ENCODE measurements at places on chromosomes 13 and 19.

DNA sequence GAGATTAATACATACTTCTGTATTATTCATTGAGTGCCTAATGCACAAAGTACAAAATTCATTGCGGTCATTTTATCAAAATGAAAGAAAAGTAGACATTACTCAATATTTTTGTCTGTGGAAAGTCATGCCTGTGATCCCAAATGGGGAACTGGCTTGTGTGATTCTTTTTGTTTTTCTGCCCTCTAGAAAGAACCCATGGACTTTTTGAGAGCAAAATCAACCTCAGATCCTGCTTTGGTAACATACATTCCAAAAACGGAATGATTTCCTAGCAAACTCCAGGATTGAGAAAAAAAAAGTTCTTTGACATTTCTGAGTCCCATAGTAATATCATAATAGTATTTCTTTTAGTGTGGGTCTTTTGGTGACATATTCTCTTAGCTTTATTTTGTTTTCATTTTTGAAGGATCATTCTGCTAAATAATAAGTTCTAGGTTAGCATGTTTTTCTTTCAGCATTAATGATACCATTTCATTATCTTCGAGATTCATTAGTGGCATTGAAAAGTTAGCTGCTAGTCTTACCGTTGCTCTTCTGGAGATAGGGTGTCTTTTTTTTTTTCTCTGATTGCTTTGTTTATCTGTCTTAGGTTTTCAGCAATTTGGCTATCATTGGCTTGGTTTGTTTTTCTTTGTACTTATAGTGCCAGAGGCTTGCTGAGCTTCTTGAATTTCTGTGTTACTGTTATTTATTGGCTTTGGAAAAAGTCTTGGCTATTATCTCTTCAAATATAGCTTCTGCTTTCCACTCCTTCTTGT lies 102.4 kb upstream of the CSNK1A1L start:
- no peak for DNase-seq

DNA sequence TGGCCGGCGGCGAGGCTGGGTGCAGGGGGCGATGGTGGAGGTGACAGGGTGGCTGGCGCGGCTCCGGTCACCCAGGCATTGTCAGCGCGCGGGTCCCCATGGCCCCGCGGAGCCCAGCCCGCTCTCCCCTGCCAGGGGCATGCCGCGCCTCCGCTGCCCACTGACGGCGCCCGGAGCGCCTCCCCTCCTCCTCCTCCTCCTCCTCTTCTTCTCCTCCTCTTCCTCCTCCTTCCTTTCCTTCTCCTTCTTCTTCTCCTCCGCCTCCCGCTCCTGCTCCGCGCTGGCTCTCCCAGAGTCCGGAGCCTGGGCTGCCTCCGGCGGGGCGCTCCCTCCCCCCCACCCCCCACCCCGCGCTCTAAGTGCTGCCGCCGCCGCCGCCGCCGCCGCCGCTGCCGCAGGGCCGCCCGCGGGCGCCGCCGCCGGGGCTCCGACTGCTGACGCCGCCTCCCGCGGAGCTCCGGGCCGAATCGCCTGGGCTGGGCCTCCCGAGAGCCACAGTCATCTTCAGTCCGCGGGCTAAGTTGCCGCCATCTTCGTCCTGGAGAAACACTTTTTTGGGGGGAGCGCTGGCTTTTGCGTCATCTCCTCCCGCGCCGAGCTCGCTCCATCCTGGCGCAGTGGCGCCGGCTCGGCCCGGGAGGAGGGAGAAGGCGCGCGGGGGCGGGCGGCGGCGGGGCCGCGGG lies 348.3 kb downstream of the LIG4 start:
- DNase-seq = no peak

DNA sequence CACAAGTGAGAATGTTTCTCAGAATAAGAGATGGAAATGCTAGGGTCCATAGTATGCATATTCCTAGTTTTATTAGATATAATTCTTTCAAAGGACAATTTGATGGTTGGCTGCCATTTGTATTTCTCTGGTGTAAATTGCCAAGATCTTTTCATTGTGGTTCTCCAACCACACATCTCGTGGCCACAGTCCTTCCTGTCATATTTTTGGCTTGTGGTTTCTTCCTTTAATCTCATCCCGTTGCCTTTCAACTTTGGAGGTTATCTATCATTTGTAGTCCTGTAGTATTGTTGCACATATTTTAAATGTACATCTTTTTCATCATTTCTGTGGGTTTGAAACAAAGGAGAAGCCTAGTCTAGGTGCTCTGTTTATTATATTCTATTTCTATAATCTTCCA lies 61.2 kb downstream of the WASF3 start:
- DNase-seq = no peak

- no peak for DNase-seq
Measured at GRCh38 chr19:2771786-2772674, 11.0 kb downstream of the SGTA start.

- no peak for DNase-seq
Measured at GRCh38 chr13:39835253-39835652, 179.8 kb downstream of the COG6 start.

- DNase-seq = no peak
Measured at GRCh38 chr13:76722782-76723181, 163.4 kb downstream of the KCTD12 start.

- no peak for DNase-seq
Measured at GRCh38 chr13:91172160-91172559, 175.3 kb upstream of the MIR17HG start.

- no peak for DNase-seq
Measured at GRCh38 chr19:21698215-21698614, 69.2 kb downstream of the ZNF100 start.

GRCh38 chr13:33252135-33252534 lies 33.4 kb downstream of the STARD13 start:
- DNase-seq = no peak

- no peak for DNase-seq
Measured at GRCh38 chr19:41895745-41896580, 13.0 kb downstream of the ARHGEF1 start.

DNA sequence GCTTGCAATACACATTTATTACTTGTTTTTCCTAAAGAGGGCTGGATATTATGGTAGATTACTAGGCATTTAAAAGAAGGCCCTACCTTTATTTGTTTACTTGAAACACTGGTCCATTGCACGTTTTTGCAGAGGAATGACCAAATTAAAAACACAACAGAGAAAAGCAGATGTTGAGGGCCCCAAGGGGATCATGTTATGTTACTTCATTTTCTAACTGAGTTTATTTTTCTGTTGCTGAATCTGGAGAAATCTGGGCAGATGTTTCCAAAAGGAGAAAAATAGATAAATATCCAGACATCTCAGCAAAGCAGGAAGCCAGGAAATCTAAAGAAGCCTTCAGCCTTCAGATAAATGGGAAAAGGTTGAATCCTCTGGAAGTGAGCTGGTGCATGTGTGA lies 353.0 kb downstream of the NDFIP2 start:
- DNase-seq = no peak

DNA sequence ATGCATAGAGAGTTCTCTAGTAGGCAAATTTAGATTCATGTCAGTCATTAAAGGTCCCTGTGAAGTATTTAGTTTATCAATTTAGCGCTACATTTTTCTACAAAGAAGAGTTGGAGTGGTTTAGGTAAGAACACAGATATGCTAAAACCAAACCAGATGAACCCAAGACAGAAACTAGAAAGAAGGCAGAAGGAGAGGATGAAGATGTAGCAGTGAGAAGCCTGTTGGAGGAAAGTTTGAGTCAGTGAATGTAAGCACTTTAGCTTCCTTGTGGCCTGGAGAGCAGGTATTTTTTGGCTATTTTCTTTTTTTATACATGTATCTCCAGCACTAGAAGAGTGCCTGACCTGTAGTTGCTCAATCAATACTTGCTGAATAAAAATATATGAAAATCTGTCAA lies 223.7 kb downstream of the KCNRG start:
- no peak for DNase-seq

DNA sequence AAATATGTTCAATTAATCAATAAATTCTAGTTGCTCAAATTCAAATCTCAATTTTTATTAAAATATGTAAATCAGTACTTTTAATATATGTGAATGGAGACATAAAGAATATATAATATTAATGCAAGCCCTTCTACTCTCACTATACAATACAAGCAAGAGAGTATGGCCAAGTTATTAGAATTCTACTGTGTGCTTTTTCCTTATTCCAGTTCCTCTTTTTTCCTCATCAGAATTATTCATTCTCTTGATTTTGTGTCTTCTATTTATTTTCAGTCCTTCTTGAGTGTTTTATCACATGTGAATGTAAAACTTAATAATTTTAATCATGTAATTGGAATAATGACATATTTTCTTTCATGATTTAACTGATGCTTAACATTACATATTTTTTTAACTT lies 276.8 kb downstream of the PCDH20 start:
- DNase-seq = no peak

DNA sequence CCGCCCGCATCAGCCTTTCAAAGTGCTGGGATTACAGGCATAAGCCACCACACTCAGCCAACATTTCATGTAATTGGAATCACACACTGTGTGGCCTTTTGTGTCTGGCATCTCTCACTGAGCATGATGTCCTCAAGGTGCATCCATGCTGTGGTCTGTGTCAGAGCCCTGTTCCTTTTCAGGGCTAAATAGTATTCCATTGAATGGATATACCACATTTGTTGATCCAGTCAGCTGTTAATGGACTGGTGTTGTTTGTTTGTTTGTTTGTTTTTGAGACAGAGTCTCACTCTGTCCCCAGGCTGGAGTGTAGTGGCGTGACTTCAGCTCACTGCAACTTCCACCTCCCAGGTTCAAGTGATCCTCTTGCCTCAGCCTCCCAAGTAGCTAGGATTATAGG lies 17.9 kb downstream of the ATCAY start:
- DNase-seq = no peak

DNA sequence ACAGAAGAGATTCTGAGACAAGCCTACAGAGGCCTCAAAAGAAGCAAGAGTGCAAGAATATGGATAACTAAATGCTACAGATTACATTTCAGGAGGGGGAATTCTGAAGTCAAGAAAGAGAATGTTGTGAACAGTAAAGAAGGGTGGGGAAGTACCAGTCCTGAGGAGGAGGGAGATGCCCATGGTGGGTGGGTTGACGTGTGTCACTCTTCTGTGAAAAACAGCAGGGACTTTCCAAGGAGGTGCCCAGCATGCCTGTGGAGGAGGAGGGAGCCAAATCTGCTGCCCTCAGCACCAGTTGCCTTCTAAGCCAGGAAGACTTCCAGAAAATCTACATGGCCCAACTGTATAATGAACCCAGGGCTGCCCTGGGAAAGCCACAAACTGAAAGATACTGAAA lies 87.7 kb downstream of the SGCG start:
- no peak for DNase-seq

GRCh38 chr19:13729859-13730258 lies 34.5 kb upstream of the MRI1 start:
- DNase-seq = no peak

- no peak for DNase-seq
Measured at GRCh38 chr13:93881411-93881810, 598.1 kb downstream of the DCT start.

DNA sequence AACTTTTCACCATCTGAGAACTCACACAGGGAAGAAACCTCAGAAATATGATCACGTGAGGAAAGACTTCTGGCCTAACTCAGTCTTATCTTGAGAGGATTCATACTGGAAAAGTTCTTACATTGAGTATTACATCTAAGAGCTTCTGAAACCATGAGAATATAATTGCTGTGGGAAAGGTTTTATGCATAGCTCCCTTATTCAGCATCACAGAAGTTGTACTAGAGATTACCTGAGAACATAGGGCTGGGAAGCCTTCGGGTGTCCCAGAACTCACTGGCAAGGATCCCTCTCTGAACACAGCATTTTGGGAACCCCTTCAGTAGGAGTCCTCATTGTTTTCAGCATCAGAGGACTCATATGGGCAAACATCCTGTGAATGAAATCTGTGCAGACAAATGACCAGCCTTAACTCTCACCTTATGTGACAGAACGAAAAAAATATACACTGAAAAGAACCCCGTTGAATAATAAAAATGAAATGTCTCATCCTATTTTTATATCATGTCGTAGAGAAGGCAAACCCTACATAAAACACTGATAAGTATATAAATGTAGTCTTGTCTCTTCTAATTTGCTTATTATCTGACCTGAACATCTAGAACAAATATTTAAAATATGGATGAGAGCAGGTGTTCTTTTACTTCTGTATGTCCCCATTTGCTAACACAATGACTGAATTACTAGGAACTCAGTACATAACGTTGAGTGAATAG lies 14.2 kb downstream of the ZNF274 start:
- no peak for DNase-seq

GRCh38 chr19:55777528-55777927 lies 8.6 kb downstream of the RFPL4AL1 start:
- DNase-seq = no peak

DNA sequence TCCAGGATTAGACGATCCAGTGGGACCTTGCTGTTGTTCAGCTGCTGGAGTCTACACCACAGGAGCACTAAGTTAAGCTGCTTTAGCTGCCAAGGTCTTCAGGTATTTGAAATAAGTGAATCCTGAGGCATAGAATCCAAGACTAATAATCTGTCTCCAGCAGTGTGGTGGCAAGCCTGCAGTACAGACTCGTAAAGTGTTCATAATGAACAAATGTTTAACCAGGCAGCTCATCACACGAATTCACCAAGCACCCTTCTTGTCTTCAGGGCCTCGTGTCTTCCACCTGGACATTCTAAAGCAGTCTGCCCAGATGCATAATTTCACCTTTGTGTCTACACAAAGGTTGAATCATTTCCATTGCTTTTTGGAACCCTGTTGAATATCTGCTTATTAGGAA lies 5.3 kb downstream of the ATP11A start:
- DNase-seq = no peak

DNA sequence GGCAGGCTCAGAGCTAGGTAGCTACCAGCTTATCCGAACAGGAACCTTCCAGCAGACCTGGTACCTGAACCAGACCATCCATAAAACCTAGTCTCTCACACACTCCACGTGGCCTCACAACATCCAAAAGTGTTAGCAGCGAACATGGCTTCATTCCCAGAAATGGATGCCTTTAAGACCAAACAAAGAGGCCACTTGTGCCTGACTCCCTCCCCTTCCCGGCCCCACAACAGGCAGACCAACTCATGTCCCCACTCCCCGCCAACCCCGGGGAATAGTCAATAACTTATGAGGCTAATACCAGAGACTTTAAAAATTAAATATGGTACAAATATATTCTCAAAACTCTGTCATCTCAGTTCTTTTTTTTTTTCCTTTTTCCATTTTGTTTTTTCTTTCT lies 46.2 kb downstream of the ZNF557 start:
- DNase-seq = no peak

GRCh38 chr19:21210037-21210621 lies 68.3 kb downstream of the ZNF431 start:
- no peak for DNase-seq

All from epithelial cell of proximal tubule (primary cell).